ENCODE measurements at places on chromosomes 12 and 14.

DNA sequence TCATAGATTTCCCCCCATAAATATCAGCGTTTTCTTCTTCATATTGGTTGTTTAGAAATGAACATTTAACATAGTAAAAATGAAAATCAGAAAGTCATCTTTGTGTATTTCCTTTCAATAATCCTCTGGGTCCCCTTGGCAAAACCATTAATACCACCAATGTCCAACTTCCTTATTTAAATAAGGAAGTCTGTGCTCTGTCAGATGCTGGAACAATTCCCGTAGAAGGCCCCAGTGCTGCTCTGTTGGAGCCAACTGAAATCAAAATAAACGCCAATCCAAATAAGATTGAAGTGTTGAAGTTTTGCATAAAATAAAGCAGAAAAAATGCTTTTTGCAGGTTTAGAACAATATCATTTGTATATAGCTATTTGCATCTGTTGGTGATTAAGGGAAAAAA, 93.1 kb downstream of the PPM1H start:
- DNase-seq = no peak

DNA sequence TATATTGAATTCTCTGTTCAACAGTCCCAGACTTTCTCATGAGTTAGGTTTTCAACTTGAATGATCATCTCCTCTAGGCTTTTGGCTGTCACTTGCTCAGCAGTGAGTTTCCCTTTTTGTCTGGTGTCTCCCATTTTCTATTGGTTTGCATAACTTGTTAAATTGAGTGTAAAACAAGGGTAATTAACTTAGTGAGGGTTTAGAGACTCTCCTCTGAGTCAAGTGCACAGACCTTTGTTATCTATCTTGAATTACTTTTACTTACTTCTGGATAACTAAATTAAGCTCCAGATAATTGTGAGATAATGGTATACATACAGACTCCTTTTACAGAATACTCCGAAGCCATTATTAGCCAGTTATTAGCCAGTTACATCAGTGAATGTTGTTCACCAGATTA, 22.0 kb downstream of the MLXIP start:
- DNase-seq = no peak

DNA sequence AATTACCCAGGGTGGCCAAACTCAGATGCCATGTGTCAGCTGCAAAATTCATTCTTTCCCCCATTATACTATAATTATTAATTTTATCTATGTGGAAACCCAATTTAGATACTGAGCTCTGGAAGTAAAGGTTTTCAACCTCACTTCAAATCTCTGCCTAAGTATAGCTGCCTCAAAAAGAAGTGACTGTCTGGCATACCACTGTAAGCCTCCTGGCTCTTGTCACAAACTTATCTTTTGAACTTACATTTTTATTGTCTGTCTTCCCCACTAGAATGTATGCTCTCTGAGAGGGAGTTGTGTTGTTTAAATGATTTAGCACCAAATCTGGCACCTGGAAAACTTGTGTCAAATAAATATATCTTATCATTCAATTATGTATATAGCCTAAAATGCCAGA, 16.1 kb upstream of the PRICKLE1 start:
- no peak for DNase-seq

GRCh38 chr14:31895206-31895605, 181.9 kb upstream of the ARHGAP5 start:
- no peak for DNase-seq

DNA sequence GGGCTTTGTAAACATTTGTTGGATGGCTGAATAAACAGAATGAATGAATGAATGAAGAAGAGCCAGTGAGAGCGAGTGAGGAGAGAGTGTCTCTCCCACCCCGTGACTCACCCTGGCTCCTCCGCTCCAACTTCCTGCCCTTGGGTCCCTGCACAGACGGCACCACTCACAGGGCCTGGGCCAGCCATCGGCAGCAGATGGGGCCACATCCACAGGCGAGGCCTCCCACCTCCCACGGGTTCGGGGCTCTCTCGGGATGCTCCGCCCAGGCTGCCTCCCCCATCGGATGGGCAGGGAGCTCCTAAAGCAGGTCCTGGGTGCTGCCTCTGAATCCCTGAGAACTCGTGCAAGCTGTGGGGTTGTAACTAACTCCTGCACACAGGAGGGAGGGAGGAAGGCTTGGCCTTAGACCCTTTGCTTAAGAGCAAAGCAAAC, 41.3 kb downstream of the CCNK start:
- no peak for DNase-seq

- DNase-seq = no peak
Measured at GRCh38 chr12:93390031-93390430, 12.3 kb downstream of the NUDT4 start.

DNA sequence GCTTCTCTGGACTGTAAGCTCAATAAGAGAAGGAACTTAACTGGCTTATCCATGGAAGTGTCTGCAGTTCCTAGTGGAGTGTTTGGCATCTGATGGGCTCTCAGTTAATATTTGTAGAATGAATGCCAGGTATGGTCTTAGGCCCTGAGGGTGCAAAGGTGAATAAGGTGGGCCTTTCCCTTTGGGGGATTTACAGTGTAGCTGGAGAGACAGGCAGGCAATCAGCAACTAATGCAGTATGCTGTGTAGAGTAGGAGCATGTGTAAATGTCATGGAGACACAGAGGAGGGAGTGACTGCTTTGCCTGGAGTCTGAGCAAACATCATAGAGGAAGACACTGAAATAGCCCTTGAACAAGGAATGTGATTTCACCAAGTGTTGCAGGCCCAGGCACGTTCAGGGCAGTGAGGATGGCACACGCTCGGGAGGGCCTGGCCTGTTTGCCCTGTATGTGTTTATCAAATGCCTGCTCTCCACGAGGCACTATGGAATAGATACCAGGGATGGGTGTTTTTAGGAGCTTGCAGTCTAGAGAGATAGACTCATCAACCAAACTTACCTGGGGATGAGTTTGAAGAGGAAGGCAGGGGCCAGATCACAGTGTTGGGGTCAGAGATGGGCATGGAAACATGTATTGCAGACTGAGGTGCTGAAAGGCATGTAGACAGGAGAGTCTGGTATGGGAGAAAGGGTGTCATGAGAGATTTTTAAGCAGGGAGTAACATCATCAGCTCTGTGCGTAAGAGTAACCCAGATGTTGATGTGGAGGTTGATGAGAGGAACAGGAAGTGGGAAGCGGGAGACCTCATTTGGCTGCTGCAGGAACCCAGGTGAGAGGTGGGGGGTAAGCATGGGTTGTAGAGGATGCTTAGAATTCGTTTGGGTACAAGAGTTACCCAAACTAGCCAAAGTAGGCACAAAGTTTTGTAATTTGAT, 54.1 kb downstream of the PLXNC1 start:
- no peak for DNase-seq

- DNase-seq = no peak
Measured at GRCh38 chr14:42002141-42002540, 395.5 kb downstream of the LRFN5 start.

All from effector CD4-positive, alpha-beta T cell (primary cell).